ENCODE measurements at places on chromosomes 5 and 9. TPM values are rescaled to one million over a fixed set of nuclear protein-coding genes. Genes with fewer than 3 reads are reported as not detected.

Gene IL4
- not detected for total RNA-seq

- DNase-seq, result no peak
Observed at GRCh38 chr9:34555002-34555348, 32.2 kb upstream of the ENHO start.

Gene NEUROG1
- total RNA-seq, result 7.3 TPM

DNA sequence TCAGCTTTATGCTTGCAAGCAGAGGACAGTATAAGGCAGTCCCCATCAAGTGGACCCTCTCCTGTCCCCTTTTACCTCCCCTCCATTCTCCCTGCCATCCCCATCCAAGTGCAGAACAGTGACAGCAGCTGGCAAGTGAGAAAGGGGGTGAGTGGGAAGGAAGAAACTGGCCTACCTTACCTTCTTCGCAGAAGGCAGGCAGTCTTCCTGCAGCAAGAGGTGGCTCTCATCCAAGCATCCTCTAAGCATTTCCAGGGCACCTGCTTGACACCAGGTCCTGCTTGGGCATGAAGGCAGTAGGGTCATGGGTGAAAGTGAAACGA lies 77.3 kb upstream of the SH3PXD2B start:
- DNase-seq, result no peak

DNA sequence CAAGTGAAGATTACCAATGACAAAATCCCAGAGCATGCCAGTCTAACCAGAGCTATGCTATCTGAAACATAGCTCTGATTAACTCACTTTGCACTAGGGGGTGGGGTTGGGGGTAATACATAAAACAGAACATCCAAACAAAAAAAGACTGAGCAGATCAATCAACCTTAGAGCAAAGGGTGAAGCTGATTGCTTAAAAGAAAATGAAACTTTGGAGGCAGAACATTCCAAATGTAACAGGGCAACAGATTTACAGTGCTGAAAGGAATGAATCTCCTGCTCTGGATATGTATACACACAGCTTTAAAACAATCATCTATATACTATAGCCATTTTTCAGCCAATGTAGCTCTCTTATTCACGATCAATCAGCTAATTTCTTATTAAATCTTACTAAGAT lies 4.9 kb downstream of the IL6ST start:
- DNase-seq, result no peak

GRCh38 chr5:112049738-112050137 lies 292.7 kb upstream of the NREP start:
- DNase-seq, result no peak

DNA sequence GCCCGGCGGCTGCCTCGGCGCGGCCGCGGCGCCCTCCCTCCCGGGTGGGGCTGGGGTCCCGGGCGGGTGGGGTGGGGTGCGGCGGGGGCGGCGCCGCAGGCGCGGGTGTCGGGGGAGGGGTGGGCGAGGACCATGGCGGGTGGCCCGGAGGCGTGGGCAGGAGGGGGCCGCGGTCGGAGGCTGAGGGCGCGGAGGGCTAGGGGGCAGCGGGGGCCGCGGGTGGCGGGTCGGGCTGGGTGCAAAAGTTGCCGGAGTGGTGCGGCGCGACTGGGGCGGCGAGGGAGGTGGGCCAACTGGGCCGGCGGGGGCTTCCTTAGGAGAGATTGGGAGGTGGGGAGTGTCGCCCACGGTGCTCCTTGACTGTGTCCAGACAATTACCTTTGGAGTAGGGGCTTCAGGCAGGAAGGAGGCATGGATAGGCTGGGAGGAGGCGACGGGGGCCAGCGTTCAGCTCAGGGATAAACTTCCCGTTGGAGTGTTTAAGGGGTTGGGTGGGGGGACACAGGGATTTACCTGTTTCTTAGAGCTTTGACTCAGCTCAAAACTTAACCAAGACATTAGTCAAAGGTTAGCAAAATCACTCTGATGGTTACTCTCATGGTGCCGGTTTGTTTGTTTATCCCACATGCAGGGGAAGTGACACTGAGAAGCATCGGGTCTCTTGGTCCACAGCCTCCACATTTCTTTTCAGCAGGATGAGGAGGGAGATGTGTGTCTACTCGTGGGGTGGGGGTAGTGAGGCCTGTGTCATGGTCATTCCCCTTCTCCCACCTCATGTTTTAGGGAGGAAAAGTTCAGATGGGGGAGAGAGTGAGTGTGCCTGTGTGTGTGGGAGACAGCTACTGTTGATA lies 859 bp downstream of the CSNK1G3 start:
- DNase-seq, result peak; percentile 24

- no peak for DNase-seq
Observed at GRCh38 chr5:40006260-40006659, 581.5 kb upstream of the DAB2 start.

GRCh38 chr5:176846335-176847140 lies 36.2 kb downstream of the UNC5A start:
- no peak for DNase-seq

Gene GARNL3
- total RNA-seq, result 10.5 TPM

Gene IL7R
- 0.11 TPM for total RNA-seq

DNA sequence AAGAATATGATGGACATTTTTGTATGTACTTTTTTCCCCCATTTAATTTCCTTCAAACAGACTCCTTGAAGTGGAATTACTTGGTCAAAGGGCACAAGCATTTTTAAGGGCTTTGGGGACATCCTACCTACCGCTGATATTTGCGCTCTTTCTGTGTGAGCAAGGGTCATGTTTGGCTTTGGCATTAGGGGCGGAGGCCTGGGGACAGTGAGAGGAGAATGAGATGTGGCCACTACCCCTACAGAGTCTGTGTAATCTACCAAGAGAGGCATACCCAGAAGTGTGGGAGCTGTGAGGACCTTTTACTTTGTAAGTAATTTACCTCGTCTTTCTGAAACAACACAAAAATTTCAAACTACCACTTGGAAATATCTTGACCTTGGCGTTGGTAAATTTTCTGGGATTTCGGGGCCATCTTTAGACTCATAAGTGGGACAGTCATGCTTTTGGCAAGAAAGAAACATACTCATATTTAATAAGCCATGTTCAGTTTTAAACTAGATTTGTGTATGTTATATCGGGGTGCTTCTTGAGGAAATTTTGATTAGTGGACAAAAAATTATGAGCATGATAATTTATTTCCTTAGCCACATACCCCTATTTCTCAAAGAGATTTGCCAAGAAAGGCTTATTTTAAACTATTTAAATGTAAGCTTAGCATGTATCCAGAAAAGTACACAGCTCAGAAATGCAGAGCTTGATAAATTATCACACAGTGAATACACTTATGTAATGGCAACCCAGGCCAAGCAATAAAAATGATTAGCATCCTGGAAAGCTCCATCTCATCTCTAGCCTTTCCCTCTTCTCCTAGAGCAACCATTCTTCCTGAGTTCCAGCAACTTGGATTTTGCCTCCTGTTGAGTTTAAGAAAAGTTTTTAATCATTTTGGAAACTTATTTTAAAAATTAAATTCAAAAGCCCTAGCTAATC lies 63.6 kb downstream of the ARHGAP26 start:
- no peak for DNase-seq

DNA sequence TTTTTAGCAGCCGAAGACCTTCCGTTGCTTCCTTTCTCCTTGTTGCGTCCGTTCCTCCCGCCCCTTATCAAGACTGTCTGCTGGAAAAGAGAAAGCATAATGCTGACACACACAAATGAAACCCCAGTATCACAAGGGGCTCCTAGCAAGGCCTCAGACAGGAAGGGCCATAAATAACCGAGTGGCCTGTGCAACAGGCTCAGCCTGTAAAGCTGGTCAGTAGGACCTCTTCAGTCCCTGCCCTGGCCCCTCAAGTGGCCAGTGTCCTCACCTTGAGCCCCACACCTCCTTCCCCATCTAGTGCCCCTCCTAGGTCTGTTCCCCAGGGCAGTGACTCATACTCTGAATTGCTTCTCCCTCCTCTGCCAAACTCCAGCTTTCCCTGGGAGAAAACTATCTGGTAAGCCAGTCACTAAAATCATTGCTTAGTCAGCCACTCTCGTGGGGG lies 174.6 kb upstream of the IL12B start:
- no peak for DNase-seq

- DNase-seq, result no peak
Observed at GRCh38 chr9:124652615-124653393, 118.3 kb downstream of the NR6A1 start.

DNA sequence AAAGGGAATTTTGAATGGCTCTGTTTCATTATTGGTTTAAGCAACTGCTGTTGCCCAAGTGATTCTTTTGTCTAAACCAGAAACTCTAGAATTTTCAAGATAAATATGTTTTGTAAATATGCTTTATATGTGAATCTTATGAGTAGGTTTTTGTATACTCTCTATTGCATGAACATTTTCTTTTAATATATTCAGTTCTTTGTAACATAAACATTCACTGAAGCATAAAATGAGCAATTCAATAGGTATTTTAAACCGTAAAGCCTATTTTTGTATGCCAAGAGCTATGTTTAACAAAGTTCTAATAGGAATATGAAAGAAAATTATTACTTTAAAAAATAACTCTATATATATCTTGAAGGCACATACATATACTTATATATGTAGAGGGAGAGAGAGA lies 293.1 kb downstream of the PSAT1 start:
- DNase-seq, result no peak

- no peak for DNase-seq
Observed at GRCh38 chr9:346111-346571, 131.5 kb downstream of the DOCK8 start.

- DNase-seq, result no peak
Observed at GRCh38 chr5:10329446-10329819, 21.7 kb upstream of the CMBL start.

- DNase-seq, result no peak
Observed at GRCh38 chr5:142531977-142532780, 153.7 kb downstream of the FGF1 start.

All from neural crest cell (in vitro differentiated cells).